ENCODE measurements at places on chromosomes 7 and 10.
A peak's percentile ranks its signal among the peaks of the same experiment; 100 is the strongest.

DNA sequence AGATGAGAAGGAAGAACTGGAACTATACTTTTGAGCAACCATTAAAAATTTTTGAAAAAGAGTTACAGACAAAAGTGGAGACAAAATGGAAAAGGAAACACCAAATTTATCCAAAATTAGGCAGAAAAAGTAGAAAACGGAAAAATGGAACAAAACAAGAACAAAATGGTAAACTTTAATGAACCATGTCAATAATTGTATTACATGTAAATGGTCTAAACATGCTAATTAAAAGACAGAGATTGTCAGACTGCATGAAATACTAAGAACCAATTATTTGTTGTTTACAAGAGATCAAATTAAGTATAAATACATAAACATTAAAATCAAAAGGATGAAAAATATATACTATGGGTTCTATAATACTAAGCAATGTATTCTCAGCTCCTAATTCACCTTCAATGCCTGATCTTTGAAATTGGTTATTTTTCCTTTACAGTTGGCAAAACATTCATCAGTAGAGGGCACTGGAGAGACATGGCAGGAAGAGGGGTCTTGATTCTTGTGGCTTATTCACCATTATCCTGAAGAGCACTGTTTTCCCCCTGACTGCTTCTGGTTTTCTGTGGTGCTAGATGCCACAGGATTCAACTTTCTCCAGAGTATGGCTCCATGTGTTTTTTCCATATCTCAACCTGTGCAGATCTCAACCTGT lies 124.9 kb downstream of the ELFN1 start:
- no peak for DNase-seq

- DNase-seq: no peak
These were observed 11.9 kb upstream of the LRRC27 start for GRCh38 chr10:132319853-132320653.

DNA sequence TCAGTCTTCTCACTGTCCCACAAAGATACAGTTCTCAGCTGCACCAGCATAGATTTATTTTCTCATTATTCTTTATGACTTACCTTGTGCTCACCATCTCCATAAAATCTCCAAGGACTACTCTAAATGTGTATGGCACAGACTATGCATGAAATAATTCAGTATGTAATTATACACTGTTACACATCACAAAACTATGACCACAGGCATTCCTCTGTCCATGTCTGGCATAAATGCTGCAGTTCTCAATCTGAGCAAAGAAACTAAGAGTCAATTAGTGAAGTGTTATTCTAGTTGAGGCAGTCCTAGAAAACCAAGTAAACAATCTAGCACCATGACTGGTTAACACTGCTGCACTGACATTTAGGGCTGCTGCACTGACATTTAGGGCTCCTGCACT lies 2.7 kb downstream of the CYCS start:
- no peak for DNase-seq

DNA sequence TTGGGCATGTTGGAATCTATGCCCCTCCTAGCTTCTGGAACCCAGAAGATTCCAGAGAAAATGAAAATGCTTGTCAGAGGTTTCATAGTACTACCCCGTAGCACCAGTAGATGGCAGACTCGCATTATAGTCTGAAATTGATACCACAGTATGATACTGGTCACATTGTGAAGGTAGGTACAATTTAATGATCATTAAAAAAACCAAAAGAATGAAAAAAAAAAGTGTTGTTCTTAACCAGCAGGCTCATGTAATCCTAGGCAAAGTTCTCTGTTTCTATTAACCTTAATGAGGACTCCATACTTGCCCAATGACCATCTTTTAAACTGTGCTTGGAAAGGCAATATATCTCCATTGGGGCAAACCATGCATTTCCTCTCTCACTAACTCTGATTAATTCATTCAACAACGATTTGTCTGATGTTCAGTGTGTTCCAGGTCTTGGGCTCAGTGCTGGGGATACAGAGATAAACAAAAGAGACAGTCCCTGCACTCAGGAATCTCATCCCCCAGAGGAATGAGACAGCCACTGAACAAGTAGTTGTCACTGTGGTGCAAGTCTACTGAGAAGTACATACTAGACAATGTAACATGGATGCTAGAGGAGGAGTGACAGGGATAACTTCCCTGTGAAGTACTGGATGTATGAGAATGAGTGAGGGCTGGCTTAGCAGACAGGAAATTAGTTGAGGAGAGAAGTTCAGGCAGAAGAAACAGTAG lies 223.5 kb upstream of the PHYHIPL start:
- peak; percentile 57 for DNase-seq

- DNase-seq: no peak
These were observed 39.1 kb downstream of the TASOR2 start for GRCh38 chr10:5723692-5724091.

DNA sequence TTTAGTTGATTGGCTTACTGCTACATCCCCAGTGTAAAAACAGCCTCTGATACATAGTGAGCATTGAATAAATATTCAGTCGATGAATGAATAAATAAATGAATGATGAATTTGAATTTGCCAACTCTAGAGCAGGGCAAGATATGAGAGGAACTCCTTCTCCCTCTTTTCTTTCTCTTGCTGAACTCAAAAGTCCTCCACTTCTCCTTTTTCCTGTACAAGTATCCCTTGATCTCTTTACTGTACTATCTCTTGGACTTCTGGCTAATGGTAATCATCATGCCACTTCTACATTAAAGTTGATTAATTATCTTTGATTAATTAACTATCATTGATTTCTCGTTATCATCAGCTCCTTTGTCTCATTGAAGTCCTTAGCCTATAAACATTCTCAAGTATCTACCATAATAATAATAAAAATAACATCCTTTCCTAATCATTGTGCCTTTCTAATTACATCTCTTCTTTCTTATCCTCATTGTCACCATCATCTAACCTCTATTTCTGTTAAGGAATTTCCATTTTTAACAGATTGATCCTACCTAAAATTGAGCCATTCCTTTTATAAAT lies 10.6 kb downstream of the CPED1 start:
- DNase-seq: no peak

DNA sequence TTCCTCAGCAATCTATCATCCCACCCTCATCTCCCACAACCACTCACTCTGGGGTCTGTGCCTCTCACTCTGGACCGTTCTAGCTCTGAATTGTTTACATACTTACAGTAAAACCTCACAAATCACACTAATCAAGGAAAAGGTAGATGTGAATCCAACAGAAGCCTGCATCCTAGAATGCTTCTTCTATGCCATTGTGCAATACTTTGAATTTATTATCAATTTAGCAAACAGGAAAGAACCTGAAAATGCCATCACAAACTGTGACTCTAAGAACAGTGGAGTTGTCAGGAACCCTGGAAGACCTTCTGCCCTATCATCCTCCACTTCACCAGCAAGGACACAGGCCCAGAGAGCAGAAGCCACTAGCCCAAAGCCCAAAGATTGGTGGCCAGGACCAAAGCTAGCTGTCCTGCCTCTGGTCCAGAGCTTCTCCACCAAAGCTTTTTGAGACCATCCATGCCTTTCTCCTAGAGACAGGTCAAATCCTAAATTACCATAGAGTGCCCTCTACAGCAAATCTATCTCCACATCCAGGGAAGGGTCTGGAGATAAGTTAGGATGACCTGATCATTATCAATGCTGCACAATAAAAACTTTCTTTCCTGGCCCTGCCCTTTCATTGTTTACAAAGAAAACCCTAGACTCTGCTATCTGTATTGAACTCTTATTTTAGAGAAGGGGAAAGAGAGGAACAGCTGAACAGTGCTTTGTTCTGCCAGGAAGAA lies 2.4 kb downstream of the SORBS1 start:
- no peak for DNase-seq

- no peak for DNase-seq
These were observed 73.4 kb upstream of the SEPHS1 start for GRCh38 chr10:13421382-13421917.

DNA sequence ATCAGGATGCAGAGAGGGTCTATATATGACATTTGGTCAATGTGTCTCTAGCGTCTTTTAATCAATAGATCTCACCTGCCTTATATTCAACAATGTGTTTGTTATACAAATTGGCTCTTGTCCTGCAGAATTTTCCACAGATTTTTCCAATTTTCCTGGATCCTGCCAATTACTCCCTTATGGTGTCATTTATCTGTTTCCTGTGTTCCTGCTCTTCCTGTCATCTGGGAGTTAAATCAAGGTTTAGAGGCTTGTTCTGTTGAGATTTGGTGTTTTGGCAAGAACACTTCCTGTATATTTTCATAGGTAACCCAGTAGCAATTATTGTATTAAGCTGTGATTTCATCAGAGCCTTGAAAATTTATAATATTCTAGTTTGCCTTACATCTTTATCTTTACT lies 8.8 kb upstream of the C10orf71 start:
- DNase-seq: no peak

- no peak for DNase-seq
These were observed 97.7 kb downstream of the DNMBP start for GRCh38 chr10:99912041-99912440.

GRCh38 chr7:42876182-42877068 lies 35.4 kb downstream of the C7orf25 start:
- peak; percentile 25 for DNase-seq

- DNase-seq: no peak
These were observed 64.1 kb upstream of the DIP2C start for GRCh38 chr10:753530-753929.

GRCh38 chr7:13057462-13058200 lies 370.2 kb downstream of the ARL4A start:
- no peak for DNase-seq

GRCh38 chr10:11161096-11161495 lies 143.4 kb downstream of the CELF2 start:
- DNase-seq: no peak

- DNase-seq: no peak
These were observed 116.6 kb upstream of the SAMD8 start for GRCh38 chr10:74994854-74995253.

GRCh38 chr10:69645296-69646184 lies 15.5 kb downstream of the FAM241B start:
- no peak for DNase-seq

DNA sequence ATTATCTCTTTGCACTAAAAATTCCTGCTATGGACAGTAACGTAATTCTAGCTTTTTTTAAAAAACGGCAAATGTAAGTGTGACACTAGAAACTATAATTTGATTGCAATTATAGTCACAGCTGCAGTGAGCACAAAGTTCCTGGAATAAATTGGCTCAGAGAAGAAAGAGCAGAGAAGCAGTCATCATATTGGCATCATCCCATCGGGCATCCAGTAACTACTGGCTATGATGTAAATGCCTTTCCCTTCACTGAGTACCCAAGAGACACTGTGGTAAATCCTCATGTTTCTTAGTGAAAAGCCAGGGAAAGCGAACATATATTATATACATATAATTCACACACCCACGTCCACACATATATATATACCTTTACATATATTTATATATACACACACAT lies 43.6 kb downstream of the PIP4K2A start:
- DNase-seq: no peak

DNA sequence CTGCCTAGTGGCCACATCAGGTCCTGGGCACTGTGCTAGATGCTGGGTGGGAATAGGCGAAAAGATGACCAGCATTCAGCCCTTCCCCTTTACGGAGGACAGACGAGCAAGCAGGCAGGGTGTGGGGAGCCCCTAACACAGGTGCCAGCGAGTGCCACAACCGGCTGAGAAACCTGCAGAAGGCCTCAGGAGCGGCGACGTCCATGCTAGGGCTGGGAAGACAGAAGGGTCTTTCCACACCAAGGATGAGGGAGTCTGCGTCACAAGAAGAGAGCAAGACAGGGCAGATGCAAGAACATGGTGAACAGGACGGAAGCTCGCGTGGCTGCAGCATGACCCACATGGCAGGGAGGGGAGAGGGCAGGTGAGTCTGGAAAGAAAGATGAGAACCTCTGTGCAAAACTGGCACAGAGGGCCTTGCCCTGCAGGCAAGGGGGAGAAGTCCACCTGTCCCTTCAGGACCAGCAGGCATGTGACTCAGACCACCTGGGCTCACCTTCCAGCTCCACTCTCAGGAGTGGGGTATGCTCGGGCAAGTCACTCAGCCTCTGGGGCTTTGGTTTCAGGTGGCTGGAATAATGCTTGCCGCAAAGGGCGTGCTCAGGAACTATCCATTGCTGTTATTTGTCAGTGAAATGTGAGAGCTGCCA lies 36.6 kb downstream of the KCNH2 start:
- DNase-seq: no peak

- no peak for DNase-seq
These were observed 131.3 kb downstream of the ADK start for GRCh38 chr10:74282151-74282847.

- no peak for DNase-seq
These were observed 42.1 kb upstream of the NAMPT start for GRCh38 chr7:106326594-106327537.

- no peak for DNase-seq
These were observed 528.9 kb downstream of the HTR7 start for GRCh38 chr10:90328896-90329295.

DNA sequence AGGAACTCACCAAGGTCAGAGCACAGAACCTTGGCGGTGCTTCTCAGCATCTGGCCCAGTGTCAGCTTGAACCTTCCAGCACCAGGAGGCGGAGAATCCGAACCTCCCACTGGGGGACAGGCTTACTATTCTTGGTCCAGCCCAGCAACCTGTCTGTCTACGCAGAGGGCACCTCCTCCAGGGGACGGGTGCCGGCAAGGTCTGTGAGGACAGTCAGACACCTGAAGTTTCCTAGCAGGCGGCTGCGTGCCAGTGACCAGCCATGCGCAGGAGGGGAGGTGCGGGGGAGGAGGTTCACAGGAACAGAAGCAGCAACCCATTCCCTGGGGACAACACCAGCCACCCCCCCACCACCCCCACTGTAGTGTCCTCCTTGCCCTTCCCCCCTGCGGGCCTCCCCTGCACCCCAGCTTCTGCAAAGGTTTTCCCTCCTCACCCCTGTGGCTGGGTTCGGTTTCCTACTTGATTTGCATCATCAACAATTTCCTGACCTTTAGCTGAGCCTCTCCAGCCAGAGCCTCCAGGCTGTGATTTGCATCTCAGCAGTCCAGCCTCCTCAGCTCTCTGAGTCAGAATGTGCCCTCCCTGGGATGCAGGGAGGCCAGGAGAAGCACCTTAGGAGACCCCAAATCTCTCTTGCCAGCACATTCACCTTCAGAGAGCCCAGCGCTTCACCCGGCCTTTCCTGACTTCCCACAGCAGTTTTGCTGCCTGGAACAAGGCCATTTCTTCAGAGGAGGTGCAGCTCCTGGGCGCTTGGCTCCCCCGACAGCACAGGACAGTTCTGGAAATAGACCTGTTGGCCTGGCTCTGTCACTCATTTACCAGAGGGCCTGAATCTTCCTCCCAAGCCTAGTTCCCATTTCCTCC lies 107.5 kb upstream of the NPS start:
- DNase-seq: no peak

GRCh38 chr7:73730485-73730884 lies 8.1 kb downstream of the ABHD11 start:
- no peak for DNase-seq

- no peak for DNase-seq
These were observed 472.0 kb downstream of the RPS24 start for GRCh38 chr10:78505657-78506056.

GRCh38 chr10:348456-348855 lies 213.2 kb downstream of the ZMYND11 start:
- DNase-seq: no peak

DNA sequence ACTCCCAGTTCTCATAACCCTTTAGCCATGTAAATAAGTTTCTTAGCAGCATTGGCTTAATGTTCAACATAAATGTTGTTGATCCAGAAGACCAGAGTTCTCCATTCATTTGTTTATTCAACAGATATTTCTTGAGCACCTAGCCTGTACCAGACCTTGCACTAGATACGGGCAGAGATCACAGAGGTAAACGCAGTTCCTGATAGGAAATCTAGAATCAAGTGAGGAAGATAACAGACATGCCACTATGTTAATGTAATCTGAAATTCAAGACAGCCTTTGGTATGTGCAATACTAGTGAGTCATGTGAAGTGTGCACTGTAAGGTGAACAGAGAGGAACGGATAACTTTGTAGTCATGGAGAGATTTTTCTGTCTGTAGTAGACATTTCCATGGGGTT lies 3.0 kb downstream of the BUB3 start:
- no peak for DNase-seq

Measured in NCI-H1930 (cell line).